ENCODE measurements at places on chromosomes 11 and 22. TPM values are rescaled to one million over a fixed set of nuclear protein-coding genes. Genes with fewer than 3 reads are reported as not detected.

Gene FAM83F
- total RNA-seq = 0.20 TPM

- no peaks in the 10 kb centered on the region for H3K4me1 ChIP-seq
- DNase-seq = no peak
Measured at GRCh38 chr11:29448246-29448877, 568.5 kb downstream of the KCNA4 start.

- peaks cover 11% of the 10 kb centered on the region for H3K4me1 ChIP-seq
- H3K27ac ChIP-seq = no peak overlapping the region
- peaks cover 27% of the 10 kb centered on the region for H3K27me3 ChIP-seq
- H3K4me3 ChIP-seq = no peak overlapping the region
- H3K36me3 ChIP-seq = no peaks in the 10 kb centered on the region
Measured at GRCh38 chr11:363948-364761, 5.1 kb upstream of the B4GALNT4 start.

GRCh38 chr11:66437979-66438503, 607 bp downstream of the MRPL11 start:
- H3K27me3 ChIP-seq = no peaks in the 10 kb centered on the region
- no peak for DNase-seq
- H3K27ac ChIP-seq = peak overlapping the region; percentile 97
- peak overlapping the region; percentile 90 for H3K4me3 ChIP-seq
- peaks cover 6% of the 10 kb centered on the region for H3K36me3 ChIP-seq

GRCh38 chr11:33899400-33900037, 7.6 kb upstream of the LMO2 start:
- H3K4me1 ChIP-seq = peaks cover 17% of the 10 kb centered on the region
- no peak overlapping the region for H3K27ac ChIP-seq
- no peak for DNase-seq
